ENCODE measurements at places on chromosomes 12 and 14.

DNA sequence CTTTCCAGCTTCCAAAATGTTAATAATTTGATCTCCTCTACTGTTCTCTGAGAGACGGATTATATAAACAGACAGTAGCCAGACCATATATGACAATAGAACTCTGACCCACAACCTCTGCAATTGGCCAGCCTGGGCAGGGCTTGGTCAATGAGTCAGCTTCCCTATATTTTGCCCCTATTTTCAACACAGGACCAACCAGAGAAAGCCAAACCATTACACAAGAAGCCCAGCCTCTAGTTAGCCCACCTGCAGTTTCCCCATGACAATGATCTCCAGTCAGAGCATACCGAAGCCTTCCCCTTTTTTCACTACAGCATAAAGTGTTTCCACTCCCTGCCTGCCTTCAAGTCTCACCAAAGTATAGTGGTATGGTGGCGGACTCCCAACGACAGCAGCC lies 7.6 kb upstream of the EXD2 start:
- DNase-seq = no peak

GRCh38 chr12:21416511-21417121 lies 20.8 kb upstream of the PYROXD1 start:
- no peak for DNase-seq

GRCh38 chr12:111112311-111113098 lies 192.1 kb upstream of the MYL2 start:
- no peak for DNase-seq

GRCh38 chr12:15752785-15753184 lies 36.4 kb downstream of the EPS8 start:
- DNase-seq = no peak

- DNase-seq = no peak
Observed at GRCh38 chr12:24109381-24110039, 160.0 kb upstream of the SOX5 start.

DNA sequence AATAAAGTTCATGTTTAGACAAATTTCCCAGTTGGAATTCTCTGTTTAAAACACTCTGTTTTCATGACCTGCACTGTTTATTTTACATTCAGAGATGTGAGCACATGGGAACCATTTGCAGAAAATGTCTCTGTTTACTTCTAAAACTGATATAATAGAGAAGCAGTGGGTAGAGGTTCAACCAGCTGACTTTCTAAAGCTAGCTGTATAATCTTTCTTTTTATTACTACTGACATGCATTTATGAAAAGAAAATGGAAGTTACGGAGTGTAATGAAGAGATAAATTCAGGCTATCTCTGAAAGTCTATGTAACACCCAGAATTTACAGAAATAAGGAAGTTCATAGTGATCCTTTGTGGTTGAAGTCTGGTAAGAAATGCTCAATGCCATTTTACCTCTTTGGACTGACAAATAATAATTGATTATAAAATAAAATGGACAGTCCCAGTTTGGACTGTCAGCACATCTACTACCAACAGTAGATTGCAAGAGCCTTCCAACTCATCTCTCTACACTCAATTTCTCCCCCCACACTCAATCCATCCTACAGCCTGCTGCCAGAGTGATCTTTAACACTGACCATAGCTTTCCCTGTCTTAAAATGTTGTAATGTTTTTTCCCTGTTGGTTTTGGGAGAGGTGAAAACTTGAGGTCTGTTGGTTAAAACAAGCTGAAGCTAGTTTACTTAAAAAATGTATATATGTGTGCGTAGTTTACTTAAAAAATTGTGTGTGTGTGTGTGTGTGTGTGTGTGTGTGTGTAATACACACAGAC lies 137.4 kb downstream of the AEBP2 start:
- DNase-seq = no peak

- DNase-seq = no peak
Observed at GRCh38 chr14:51780741-51781140, 79.7 kb upstream of the GNG2 start.

- DNase-seq = no peak
Observed at GRCh38 chr12:66548338-66549049, 130.4 kb downstream of the GRIP1 start.

DNA sequence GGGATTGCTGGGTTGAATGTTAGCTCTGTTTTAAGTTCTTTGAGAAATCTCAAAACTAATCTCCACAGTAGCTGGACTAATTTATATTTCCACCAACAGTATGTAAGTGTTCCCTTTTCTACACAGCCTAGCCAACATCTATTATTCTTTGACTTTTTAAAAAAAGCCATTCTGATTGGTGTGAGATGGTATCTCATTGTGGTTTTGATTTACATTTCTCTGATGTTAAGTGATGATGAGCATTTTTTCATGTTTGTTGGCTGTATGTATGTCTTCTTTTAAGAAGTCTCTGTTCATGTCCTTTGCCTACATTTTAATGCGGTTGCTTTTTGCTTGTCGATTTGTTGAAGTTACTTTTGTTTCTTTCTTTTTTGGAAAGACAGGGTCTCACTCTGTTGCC lies 301.1 kb upstream of the OR4E1 start:
- DNase-seq = no peak

DNA sequence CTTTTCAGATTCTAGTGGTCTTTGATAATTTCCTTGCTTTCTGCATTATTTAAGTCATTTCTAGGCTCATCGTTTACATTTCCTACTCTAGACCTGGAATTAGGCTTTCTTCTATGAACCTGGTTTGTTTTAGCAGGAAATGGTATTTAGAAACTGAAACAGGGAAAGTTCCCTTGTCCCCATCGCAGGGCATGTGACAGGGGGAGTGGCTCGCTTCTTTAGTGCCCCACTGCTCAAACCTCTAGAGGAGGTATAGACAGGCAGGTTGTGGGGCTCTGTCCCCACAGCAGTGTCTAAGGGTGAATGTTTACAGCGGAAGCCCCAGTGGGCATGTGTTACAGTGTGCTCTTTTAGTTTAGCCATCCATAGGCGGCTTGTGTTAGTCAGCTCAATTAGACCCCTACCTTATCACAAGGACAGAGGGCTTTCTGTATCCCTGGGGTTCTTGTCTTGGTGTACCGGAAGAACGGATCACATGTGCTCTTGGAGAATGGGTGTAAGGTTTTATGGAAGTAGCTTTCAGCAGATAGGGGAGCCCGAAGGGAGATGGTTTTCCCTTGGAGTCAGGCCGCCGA lies 25.0 kb downstream of the IFT81 start:
- DNase-seq = no peak

GRCh38 chr12:46369474-46370379 lies 2.8 kb downstream of the SLC38A2 start:
- no peak for DNase-seq

DNA sequence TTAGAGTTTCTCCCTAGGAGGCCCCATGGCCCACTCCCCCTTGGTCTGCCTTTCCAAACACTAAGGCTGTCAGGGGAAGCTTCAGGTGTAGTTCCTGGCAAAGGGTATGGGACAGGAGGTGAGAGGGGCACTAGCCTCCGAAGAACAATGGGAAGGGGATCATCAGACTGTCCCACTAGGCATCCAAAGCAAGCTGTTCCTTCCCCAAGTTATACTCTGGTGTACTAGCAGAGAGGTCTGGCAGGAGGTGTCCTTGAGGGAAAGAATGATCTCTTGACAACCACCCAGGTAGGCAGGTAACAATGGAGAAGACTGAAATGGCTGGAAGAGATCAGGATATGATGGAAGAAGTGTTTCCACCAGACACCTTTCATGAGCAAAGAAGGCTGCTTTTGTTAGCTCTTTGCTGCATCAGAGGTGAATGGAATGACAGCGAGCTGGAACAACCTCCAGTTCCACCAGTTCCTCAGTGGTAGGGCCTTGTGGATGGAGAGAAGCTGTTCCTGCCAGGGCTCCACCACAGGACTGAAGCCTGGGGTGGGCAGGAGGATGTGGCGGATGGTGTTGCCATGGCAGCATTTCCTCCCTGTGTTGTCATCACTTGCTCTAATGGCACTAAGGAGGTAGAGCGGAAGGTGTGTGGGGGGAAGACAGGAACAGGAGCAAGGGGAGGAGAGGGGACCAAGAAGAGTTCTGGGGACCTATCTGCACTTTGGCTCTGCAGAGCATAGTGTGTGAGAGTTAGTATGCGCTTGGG lies 2.3 kb upstream of the AGAP2 start:
- DNase-seq = peak; percentile 72

DNA sequence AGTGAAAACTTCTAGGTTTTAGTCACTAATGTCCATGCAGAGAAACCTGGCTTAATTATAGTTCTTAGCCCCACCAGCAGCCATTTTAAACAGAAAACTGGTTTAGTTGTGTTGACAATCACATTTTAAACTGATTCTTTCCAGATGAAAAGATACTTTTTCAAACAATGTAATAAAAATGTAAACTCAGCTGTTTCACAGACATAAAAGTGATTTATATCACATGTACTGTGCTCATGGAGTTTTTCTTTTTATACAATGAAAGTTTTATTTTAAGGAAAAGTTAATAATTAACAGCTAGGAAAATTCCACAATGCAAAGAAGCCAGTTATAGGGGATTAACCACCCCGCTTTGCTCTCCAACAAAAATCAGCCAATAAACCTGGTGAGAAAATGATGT lies 129.7 kb downstream of the PAX9 start:
- no peak for DNase-seq

GRCh38 chr12:62522984-62523383 lies 56.4 kb downstream of the MON2 start:
- DNase-seq = no peak

- DNase-seq = no peak
Observed at GRCh38 chr14:74684434-74684833, 28.4 kb downstream of the AREL1 start.

DNA sequence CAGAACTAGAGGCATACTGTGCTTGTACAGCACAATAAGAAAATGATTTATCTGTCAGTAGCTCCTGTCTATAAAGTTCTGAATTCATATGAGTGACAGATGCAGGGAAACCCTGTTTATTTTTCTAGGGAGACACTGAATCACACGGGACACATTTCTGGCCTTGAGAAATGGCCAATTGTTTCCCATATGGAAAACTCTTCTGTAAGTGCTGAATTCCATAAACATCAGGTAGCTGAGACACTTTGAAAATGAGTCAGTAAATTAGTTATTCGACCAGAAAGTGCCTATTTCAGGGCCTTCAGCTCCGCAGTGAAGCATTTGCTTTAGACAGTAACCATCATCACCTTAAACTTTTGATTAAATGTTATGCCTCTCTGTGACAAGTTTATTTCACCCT lies 184.4 kb downstream of the TMEM132D start:
- no peak for DNase-seq

- no peak for DNase-seq
Observed at GRCh38 chr12:40614923-40615322, 77.3 kb upstream of the CNTN1 start.

DNA sequence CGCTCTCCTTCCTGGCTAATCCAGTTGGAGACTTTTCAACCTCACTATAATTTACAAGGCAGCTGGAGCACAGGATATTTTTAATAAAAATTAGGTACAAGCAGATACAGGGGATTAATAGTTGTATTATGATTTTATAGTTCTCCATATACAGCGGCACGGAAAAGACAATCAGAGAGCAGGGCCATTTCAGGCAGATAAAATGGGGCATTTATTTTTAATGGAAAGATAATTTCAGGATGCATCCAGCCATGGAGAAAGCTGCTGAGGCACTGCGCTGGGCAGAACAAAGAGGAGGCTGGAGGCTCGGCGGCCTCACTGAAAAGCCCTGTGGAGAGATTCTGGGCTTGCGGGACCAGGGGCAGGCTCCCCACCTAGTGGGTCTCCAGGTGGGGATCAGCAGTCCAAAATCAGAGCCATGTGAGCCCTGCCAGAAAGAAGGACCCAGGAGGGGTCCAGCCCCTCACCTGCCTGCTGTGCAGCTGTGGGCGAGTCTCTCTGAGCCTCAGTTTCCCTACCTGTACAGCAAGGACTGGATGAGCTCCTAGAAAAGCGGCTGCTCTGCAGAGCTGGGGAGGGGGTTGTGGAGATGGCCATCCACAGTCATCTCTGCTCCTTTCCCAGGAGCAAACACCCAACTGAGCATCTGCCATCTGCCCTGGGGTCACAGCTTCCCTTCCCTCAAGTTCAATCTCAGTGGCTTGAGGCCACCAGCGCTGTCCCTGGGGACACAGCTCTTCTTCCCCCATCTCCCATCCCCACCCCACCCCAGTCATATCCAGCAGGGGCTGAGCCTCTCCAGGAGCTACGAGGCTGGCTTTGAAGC lies 23.9 kb upstream of the C14orf180 start:
- DNase-seq = no peak

GRCh38 chr12:120125792-120126634 lies 9.5 kb upstream of the RAB35 start:
- no peak for DNase-seq

GRCh38 chr12:118326991-118327390 lies 45.7 kb downstream of the TAOK3 start:
- DNase-seq = no peak

DNA sequence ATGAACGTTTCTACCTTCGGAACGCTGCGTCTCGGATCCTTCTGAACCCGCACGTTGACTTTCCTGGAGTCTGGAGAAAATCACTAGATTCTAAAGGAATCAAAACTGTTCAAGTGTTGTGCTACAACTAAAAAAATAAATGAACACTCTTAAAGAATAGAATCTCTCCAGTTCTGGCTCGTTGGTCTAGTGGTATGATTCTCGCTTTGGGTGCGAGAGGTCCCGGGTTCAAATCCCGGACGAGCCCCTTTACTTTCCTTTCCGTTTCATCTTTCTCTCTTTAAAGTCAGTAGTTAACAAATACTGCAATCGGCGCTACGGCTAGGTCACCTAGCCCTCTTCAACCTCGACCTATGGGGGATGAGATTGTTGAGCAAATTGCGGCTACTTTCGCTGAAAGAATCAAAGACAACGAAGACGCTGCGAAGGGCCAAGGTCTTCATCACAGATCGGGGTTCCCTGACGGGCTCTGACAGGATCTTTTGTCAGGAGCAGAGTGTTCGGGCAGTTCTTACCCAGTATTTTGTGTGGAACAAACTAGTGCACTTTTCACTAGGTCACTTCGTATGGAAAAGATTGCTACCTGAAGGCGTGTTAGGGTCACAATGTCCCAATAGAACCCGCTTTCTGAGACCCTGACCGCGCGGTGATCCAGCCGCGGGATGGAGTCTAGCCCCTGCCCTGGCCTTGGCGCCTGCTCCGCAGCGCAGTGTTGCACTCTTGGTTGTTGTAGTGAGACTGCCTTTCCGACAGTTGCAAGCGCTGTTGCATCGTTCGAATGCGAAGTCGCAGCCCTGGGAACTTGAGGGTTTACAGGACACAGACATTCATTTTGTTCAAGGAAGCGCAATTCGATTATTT lies 8.4 kb downstream of the OR6S1 start:
- peak; percentile 51 for DNase-seq

DNA sequence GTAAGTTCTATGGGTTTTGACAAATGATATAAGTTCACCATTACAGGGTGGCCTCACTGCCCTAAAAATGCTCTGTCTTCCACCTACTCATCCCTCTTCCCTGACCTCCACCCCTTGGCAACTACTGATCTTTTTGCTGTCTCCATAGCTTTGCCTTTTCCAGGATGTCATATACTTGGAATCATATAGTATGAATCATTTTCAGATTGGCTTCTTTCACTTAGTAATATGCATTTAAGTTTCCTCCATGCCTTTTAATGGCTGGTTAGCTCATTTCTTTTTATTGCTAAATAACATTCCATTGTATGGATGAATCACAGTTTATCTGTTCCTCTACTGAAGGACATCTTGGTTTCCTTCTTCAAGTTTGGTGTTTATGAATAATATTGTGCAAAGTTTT lies 14.0 kb upstream of the PEX5 start:
- DNase-seq = no peak

GRCh38 chr14:77565289-77565993 lies 51.0 kb downstream of the SPTLC2 start:
- no peak for DNase-seq

All from activated CD8-positive, alpha-beta memory T cell treated with anti-CD3 and anti-CD28 coated beads, Interleukin-2, amount 50 U/mL, for 4 hours (primary cell).